ENCODE measurements at places on chromosomes 16 and 17.

DNA sequence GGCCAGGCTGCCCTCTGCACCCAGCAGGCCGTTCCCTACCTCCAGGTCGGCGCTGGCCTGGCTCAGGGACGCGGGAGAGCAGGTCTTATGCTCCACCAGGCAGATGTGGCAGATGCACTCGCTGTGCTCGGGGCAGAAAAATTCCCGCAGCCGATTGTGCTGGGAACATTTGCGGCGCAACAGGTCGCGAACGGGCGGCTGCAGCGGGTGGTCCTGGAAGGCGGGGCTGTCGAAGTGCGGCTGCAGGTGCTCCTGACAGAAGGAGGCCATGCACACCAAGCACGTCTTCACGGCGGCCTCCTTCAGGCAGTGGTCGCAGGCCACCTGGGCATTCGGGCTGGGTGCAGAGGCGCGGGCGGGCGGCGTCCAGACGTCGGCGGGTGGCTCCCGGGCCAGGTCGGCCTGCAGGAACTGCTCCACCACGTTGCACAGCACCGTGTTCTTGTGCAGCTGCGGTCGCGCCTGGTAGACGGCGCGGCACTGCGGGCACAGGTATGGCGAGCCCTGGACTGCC lies 439 bp downstream of the TRIM25 start:
- DNase-seq, result no peak

DNA sequence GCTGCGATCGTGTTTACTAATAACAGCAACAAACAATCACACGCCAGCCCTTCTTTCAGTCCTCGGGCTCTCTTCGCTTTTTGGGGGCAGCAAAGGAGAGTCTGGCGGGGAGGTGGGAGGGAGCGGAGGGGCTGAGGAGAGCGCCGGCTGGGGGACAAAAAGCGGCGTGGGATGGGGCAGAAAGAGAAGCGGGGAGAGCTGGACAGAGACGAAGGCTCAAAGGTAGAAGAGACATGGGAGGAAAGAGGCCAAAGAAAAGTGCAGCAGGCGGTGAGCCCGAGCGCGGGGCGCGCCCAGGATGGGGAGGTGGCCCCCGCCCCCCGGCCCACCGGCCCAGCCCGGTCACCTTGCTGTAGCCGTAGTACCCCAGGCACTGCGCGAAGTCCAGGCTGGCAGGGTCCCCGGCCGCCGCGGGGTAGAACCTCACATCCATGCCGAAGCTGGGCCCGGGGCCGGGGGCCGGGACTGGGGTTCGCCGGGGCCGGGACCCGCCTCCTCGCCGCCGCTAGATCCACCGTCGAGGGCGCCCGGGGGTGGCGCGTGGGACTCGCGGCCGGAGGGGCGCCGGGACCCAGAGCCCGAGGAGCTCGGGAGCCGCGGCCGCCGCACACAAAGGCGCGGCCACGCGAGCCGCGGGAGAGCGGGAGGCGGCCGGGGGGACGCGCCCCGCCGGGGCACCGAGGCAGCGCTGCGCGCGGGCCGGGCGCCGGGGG lies 496 bp downstream of the TOX3 start:
- DNase-seq, result no peak

- DNase-seq, result no peak
Observed at GRCh38 chr16:26345966-26346365, 654.2 kb downstream of the HS3ST4 start.

GRCh38 chr17:40909351-40909750 lies 24.3 kb upstream of the KRT20 start:
- DNase-seq, result peak; percentile 81

DNA sequence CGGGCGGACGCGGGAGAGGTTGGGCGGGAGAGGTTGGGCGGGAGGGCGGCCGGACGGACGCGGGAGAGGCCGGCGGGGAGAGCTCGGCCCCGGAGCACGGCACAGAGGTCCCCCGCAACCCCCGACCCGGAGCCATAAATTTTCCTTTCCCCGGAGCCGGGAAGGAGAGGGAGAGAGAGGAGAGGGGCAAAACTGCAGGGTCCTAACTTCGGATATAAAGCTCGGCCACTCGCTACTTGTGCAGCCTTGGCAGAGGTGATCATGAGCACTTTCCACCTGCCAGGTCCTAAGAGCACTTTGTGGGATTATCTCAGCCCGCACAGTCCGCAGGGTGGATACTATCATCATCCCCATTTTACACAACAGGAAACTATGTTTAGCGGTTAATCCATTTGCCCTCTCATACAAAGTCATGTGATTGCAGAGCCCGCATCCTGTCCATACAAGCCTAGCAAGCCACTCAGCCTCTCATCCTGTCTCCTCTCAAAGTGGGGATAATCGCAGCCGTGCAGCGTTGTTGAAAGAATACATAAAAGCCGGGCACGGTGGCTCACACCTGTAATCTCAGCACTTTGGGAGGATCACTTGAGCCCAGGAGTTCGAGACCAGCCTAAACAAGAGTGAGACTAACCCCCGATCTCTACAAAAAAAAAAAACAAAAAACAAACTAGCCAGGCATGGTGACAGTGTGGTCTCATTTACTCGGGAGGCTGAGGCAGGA lies 780 bp upstream of the DCAKD start:
- peak; percentile 62 for DNase-seq

GRCh38 chr16:4682616-4683254 lies 10.6 kb upstream of the NUDT16L1 start:
- DNase-seq, result peak; percentile 45

GRCh38 chr17:50107790-50108414 lies 12.8 kb downstream of the PDK2 start:
- DNase-seq, result no peak

DNA sequence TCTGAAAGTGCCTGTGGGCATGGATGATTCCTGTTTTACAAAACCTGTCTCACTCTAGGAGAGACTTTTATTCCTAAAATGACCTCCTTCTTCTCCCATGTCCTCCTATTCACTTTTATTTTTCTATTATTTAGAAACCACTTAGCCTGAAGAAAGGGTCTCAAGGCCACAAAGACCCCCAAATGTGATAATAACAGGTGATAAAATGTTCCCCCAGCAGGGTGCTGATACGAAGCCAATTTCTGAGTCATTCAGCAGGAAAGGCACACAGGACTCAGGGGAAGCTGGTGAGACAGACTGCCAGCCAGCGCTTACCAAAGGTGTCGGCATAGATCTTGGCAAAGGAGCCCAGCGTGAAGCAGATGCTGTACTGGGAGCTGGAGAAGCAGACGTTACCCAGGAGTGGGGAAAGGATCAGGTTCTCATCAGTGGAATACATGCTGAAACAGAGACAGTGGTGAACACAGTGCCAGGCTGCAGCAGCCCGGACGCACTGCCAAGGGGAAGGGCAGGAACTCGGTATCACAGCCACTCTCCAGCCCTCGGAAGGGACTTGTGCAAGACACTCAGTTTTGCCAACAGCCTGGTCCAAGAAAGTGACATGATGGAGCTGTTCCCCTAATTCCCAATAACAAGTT lies 24.6 kb downstream of the HIGD1B start:
- DNase-seq, result no peak

All from common myeloid progenitor, CD34-positive (primary cell).